Stimulated activated CD8-positive, alpha-beta memory T cell treated with anti-CD3 and anti-CD28 coated beads, Interleukin-4, amount 100 ng/mL, for 48 hours (primary cell): ENCODE measurements at places on chromosomes 3 and 15.

DNA sequence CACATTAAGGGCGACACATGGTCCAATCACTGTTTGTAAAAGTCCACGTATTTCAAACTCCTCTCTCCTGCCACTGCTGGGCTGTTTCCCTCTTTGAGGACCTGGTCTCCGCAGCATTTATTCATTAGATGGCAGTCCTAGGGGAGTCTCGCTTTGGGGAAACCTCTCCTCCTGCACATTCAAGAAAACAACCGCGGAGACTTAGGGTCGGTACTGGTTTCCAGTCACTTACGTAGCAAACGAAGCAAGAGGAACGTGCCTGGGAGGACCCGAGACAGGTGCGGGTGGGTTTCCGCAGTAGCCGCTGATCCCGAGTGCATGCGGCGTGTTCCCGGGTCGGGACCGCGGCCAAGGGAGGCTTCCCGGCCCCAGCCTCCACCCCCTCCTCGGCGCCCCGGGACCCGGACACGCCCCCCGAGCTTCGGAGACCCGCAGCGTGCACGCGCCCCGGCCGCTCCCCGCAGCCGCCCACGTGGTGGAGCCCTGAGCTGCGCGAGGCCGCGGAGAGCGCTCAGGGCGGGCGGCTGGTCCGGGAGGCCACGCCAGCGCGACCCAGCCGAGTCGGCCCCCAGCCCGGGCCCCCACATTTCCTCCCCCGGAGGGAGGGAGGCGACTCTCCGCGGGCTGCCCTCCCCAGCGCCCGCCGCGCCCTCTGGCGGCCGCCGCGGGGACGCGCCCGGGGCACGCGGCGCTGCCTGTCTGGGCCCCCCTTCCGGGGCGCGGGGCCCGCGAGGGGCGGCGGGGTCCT, 1.1 kb upstream of the IGF1R start:
- DNase-seq = peak; percentile 76

DNA sequence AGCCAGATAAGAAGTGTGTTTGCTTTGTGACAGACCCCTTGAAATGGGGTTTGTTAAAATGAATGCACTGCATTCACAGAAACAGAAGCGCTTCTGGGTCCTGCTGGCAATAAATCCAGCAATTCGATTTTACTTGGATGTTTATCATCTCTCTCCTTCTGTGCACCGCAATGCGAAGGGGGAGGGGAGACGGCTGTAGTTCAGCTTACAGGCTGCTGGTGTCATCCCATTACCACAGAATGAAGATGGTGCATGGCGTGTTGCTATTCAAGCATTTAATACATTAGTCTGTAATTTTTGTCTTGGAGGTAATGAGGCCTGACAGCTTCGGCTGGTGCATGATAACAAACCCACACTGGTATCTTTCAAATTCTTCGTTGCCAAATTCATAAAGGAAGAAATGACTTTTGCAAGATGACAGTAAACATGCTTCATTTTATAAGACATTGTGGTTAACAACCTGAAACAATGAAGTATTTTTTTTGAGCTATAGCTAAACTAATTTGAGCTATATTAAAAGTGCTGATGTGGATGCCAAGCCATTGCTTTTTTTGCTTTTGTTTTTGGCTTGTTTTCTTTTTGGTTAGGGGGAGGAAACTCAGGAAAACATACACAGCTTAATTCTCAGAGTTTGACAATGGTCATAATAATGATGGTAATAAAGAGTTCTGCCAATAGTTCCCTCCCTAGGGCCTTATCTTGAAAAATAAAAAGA, 418.3 kb downstream of the OTOL1 start:
- DNase-seq = no peak

DNA sequence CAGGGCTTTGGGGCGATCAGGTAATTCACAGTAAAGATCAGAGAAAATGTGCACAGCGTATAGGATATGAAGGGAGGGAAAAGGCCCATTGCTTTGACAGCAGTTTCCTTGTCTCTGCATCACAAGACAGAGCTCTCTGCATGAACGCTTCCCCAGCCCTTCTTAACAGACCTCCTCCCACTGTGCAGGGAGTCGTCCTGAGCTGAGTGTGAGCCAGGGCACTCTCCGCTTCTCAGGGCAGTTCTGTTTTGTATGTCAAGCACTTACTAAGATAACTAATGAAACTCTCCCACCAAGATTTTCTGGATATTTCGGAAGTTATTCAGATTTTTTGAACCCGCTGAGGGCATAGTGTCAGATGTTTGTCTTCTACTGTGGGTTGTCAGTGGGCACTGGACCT, 105.8 kb upstream of the C15orf61 start:
- DNase-seq = no peak

DNA sequence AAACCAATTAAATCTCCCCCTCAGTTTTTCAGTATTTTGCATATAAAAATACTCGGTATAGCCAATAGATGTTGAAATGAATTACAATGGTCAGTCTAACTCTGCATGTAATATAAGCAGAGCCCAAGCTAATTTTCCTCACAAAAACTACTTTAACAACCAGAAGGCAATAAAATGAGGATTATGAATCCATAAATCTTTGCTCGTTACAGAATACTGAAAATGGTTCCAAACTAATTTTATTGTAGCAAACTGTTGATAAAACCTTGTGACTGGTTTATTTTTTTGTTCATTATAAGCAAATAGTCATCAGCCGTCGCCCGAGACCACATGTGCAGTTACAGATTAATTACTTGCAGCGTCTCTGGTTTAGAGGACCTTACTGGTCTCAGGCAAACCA, 183.2 kb downstream of the SSR3 start:
- DNase-seq = no peak
